ENCODE measurements at places on chromosomes 3 and 15. TPM values are rescaled to one million over a fixed set of nuclear protein-coding genes. Genes with fewer than 3 reads are reported as not detected.

PLA2G4D gene
- total RNA-seq, result 0.16 TPM

DCLK3 gene
- total RNA-seq, result 0.04 TPM

DNA sequence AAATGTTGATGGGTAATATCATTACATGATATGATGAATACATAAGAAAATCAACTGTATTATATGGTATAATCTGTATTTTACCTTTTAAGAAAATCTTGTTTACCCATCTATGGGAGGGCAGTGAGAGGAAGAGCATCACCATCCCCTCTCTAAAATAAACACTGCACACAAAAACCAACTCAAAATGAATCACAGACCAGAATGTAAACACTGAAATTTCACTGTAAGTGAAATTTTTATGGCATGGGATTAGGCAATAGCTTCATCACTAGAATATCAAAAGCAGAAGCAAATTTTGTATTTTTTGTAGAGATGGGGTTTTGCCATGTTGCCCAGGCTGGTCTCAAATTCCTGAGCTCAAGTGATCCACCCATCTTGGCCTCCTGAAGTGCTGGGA, 26.2 kb downstream of the IFT80 start:
- no peak for ATAC-seq

DNA sequence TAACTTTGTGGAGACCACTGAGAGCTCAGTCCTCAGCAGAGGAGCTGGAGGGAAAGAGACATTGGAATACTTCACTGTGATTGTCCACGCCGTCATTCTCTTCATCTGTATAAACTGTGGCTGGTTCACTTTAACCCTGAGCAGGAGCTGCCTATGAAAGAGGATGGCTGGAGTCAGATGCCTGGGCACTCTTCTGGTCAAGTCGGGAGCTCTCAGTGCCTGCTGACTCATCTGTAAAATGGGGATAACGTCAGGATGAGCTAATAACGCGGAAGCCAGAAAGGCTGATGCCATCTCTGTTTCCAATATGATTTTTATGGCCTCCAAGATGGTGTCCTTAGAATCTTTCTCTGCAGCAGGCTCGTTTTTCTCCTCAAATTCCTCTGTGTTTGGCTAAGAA, 51.6 kb upstream of the MRPS22 start:
- no peak for ATAC-seq

- no peak for ATAC-seq
Observed at GRCh38 chr15:51758645-51759044, 7.2 kb downstream of the TMOD2 start.

DNA sequence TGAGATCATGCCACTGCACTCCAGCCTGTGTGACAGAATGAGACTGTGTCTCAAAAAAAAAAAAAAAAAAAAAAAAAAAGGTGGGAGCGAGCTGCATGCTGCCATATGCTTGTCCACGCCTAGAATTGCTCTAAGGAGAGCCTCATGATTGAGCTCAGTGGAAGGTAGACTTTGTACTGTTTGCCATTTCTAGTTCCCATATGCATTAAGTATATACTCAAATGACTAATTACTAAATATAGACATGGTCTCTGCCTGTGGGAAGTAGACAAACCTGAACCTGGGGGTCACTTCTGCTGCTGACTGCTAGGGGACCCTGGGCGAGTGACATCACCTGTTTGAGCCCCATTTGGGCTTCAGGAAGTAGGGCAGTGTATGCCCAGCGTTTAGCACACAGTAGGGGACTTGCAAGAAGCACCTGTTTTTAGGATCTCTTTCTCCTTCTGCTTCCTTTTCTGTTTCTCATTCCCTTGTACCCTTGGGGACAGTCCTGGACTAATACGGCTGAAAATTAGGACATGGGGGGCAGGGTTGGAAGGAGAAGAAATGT, 27.2 kb downstream of the PRKCD start:
- ATAC-seq, result no peak

GRCh38 chr3:50447290-50447840, 56.1 kb downstream of the CACNA2D2 start:
- ATAC-seq, result no peak

- ATAC-seq, result no peak
Observed at GRCh38 chr3:123333401-123333800, 115.5 kb downstream of the ADCY5 start.

DNA sequence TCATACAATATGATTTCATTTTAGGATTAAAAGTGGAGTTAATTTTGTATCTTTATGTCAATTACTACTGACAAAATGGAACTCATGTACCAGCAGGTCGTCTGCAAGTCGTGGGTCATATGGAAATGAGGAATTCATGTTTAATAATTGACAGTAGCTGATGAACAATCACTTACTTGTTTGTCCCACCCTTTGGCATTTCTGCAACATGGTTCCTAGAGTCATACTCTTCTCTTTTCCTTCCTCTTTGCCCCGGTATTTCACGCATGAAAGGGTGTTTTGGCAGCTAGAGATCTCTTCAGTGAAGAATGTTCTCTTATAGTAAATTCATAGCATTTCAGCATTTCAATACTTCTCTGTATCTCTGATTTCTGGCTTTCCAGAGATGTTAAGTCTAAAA, 133.3 kb upstream of the SLC24A5 start:
- no peak for ATAC-seq

- ATAC-seq, result no peak
Observed at GRCh38 chr3:71601811-71602210, 18.3 kb upstream of the FOXP1 start.

DNA sequence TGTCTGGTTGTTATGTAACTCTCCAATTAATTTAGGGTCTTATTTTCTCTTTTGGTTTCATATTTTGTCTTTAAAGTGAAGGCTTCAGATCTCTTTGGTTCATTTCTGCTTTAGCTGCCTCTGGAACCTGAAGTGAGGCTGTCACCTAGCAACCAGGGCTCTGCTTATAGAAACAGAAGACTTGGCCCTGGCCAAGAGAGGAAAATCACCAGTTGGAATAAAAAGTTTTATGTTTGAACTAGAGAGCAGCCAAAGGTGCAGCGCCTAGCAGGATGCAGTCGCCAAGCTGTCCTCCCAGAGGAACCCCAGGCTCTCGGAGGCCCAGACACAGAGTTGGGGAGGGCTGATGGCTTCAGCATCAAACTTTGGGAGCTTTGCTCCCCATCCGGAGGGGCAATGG, 41.1 kb downstream of the LYZL4 start:
- ATAC-seq, result no peak

All from motor neuron (in vitro differentiated cells).